ENCODE measurements at places on chromosomes 2 and 18.

DNA sequence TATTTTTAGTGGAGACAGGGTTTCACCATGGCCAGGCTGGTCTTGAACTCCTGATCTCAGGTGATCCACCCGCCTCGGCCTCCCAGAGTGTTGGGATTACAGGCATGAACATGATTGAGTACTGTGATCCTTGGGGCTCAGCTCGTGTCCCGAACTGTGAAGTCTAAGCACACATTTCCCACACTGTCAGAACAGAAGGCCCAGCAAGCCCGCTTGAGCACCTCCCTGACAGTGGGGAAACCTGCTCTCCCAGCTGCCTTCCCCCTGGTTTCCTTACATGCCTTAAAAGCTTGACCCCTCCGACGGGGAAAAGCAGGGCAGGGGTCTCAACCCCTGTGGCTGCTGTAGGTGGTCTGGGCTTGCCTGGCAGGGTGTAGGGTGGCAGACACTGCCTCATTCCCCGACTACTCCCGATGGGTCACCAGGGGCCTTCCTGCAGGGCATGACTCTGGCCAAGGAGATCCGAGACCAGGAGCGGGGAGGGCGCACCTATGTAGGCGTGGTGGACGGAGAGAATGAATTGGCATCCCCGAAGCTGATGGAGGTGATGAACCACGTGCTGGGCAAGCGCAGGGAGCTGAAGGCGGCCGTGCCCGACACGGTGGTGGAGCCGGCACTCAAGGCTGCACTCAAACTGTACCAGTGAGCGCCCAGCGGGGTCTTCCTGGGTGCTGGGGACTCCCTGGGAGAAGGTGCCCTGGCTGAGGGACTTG is 10.1 kb downstream of the VIL1 start:
- no peak for DNase-seq

GRCh38 chr2:32242331-32242730 is 22.4 kb downstream of the NLRC4 start:
- no peak for DNase-seq

DNA sequence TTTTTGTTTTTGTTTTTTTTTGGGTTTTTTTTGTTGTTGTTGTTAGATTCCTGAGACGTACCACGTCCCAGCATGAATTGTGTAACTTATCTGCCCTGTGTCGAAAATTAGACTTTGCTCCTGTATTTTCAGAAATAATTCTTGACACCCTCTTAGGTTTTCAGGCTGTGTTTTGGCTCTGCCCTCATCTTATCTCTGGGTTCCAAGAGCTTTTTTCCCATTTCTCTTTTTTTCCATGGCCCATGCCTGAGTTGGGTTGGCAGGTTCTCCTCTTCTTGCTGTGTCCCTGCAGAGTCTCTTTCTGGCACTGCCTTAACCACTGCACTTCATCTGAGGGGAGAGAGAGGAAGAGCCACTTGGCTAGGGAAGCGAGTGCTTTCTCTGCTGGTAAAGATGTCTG is 42.4 kb downstream of the CTIF start:
- no peak for DNase-seq

- DNase-seq = no peak
Observed at GRCh38 chr2:215537611-215538010, 101.7 kb upstream of the FN1 start.
